ENCODE measurements at places on chromosomes 7 and 10. TPM values are rescaled to one million over a fixed set of nuclear protein-coding genes. Genes with fewer than 3 reads are reported as not detected.

GRCh38 chr7:150361807-150362621 lies 6.6 kb upstream of the REPIN1 start:
- no peak for DNase-seq

GRCh38 chr7:95828824-95829790 lies 56.8 kb downstream of the DYNC1I1 start:
- DNase-seq = no peak

UPK3BL2 gene
- total RNA-seq = 10.5 TPM

DRGX gene
- not detected for total RNA-seq

NPY4R gene
- not detected for total RNA-seq
